CD4-positive, alpha-beta memory T cell (primary cell): ENCODE measurements at places on chromosomes 1 and 21.
A peak's percentile ranks its signal among the peaks of the same experiment; 100 is the strongest.

DNA sequence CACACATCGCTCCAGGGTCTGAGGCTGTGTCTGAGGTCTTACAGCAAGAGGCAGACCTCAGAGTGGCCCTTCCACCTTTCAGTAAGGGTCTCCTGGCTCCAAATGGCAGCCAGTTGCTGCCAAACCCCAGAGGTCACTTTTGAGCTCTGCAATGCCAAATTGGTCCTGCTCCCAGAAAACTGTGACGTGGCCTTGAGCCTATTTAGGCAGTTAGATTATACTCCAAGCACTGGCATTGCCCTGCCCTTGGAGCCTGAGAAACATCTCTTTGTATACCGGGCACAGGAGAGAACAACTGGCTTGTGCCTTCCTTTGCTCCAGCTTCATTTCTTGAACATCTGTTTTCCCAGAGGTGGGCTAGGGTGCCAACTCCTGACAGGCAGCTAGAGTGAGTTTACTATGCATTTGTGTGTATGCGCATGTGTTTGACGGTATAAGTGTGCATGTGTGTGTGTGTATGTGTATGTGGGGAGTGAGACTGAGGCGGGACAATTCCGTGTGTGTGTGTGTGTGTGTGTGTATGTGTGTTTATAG, 134.5 kb downstream of the IER5 start:
- no peak for DNase-seq

DNA sequence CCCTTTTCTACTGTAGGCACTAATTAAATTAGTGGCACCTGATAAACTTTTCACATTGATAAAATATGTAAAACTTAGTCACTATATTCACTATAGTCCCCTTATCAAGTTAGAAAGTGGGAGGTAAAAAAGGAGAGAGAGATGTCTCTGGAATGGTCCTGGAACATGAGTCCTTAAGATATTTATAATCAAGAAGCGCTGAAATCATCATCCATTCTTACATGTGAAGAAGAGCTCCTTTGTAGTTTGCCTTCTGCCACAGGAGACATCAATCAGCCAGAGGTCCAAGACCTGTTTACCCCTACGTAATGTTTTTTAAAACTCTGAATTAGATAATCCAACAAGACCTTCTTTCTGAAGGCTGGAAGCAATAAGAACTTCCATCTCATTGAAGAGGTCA, 65.3 kb downstream of the GATAD2B start:
- no peak for DNase-seq

- peak; percentile 54 for DNase-seq
These were observed 37.2 kb downstream of the WNT4 start for GRCh38 chr1:22105611-22106207.

GRCh38 chr1:58949551-58950220, 165.8 kb upstream of the JUN start:
- DNase-seq = no peak

DNA sequence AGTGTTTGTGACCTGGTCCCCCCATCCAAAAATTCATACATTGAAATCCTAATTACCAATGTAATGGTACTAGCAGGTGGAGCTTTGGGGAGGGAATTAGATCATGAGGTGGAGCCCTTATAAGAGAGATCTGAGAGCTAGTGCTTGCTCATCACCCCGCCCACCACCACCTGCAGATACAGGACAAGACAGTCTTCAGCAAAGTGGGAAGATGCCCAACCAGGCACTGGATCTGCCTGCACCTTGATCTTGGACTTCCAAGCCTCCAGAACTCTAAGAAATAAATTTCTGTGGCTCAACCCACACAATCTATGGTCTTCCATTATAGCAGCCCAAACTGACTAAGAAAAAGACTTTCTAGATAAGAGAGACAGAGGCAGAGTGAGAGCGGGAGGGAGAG, 343.4 kb downstream of the LRRIQ3 start:
- no peak for DNase-seq

DNA sequence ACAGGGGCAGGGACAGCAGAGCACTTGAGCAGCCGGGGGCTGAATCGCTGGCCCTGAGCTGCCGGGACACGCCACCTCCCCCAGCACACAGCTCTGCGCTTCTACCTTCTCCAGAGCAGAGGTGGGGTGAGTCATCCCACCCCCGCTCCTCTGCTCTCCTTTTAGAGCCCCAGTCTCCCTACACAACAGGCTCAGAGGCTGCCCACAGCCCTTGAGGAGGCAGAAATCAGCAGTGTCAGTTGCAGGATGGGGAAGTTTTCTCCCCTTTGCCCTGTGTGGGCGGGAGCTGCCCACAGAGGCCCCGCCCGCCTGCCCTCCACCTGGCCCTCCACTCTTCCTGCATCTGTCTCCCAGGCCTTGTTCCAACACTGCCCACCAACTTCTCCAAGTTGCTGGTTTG, 94.6 kb downstream of the STUM start:
- no peak for DNase-seq

DNA sequence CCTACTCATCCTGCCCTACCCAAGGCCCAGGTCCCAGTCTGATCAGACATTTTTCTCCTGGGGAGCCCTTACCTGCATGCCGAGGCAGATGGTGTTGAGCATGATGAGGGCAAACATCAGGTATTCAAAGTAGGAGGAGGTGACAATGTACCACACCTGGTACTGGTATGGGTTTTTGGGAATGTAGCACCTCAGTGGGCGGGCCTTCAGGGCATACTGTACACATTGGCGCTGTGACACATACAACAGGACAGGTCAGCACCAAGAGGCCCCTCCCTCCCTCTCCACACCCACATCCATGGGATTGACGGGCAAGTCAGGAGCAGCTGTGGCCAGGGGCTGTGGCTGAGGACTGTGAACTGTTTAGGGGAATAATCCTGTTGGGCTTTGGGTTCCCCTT, 37.1 kb upstream of the KIF21B start:
- DNase-seq = no peak
